ENCODE measurements at places on chromosomes 7 and 10. TPM values are rescaled to one million over a fixed set of nuclear protein-coding genes. Genes with fewer than 3 reads are reported as not detected.

OSBPL3 gene
- 4.9 TPM for total RNA-seq

LRMDA gene
- 17.7 TPM for total RNA-seq

CNTNAP2 gene
- 23.3 TPM for total RNA-seq

CAV2 gene
- 139 TPM for total RNA-seq

MYO1G gene
- total RNA-seq, result 1.8 TPM

C10orf105 gene
- 0.26 TPM for total RNA-seq

MMD2 gene
- total RNA-seq, result 0.11 TPM

FOXI2 gene
- not detected for total RNA-seq

PDLIM1 gene
- 24.4 TPM for total RNA-seq

CH25H gene
- 1.1 TPM for total RNA-seq

BAIAP2L1 gene
- 4.9 TPM for total RNA-seq

SAP25 gene
- not detected for total RNA-seq

DNA sequence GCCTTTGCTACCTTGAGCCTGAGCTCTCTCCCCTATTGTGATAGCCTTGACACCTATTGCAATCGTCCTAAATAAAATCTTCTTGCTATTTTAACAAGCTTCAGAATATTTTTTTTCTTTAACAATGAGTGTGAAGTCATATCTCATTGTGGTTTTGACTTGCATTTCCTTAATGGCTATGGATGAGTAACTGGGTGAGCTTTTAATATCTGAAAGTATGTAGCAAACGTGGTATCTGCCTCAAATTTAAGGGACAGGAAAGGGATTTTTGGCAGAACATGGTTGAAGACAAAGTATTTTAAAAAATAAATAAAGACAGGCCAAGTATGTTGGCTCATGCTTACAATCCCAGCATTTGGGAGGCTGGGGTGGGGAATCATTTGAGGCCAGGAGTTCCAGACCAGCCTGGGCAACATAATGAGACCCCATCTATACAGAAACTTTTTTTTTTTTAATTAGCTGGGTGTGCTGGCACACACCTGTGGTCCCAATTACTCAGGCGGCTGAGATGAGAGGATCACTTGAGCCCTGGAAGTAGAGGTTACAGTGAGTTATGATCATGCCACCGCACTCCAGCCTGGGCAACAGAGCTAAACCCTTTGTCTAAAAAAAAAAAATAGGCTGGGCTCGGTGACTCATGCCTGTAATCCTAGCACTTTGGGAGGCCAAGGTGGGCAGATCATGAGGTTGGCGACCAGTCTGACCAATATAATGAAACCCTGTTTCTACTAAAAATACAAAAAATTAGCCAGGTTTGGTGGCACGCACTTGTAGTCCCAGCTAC is 319.3 kb upstream of the NRP1 start:
- no peak for DNase-seq

DNA sequence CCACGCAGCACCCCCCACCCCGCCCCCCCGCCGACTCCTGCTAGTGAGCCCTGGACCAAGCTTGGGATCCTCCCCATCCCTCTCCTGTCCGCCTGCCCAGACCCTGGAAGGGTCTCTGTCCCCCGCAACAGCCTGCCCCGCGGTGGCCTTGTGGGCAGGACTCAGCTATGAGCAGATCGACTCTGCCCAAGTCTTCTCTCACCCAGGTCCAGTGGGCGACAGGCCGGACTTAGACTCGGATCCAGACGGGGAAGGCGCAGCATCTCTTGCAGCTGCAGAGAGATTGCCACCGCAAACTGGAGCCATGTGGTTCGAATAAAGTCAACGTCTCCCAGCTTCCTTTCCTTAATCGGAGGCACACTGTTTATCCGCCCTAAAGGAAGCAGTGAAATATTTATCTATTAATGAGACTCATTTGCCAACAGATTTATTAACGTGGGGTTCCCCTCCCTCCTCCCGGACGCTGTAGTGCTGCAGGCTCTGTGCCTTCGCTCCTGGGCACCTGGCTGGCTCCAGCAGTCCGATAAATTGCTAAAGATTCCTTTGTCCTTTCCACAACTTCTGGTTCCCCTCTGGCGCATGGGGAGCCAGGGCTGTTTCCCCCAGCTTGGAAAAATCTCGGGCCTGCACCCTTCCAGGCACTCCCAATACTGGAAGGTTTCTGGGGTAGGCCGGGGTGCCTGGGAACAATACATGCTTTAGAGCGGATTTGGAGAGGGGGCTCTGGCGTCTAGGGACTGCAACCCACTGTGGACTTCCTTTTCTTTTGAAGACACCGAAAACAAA is 634 bp upstream of the HOXA7 start:
- DNase-seq, result no peak

DNA sequence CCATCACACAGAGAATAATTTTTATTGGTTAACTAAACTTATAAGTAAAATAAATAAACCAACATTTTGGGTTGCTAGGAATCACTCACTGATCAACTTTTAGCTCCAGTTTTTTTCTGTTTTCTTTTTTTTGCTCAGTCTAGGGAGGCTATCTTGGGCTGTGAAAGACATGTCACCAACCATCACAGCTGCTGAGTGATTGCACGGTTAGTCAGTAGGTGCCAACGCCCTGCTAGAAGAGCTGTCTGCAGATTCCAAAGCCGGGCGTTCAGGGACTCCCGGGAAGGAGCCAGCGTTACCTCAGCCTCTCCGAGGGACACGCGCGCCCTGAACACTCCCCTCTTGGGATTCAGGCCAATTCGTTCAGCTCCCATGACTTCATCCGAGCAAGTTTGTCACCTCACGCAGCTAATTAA is 604 bp upstream of the STAM start:
- DNase-seq, result no peak

- no peak for DNase-seq
Observed at GRCh38 chr7:99478464-99479440, 6.1 kb downstream of the ZNF789 start.

- no peak for DNase-seq
Observed at GRCh38 chr10:3757638-3758490, 27.1 kb downstream of the KLF6 start.

GRCh38 chr10:31590023-31590800 is 271.2 kb downstream of the ZEB1 start:
- DNase-seq, result no peak

- DNase-seq, result no peak
Observed at GRCh38 chr7:87767827-87768226, 108.3 kb downstream of the SLC25A40 start.

- DNase-seq, result no peak
Observed at GRCh38 chr10:119285495-119286267, 78.3 kb downstream of the GRK5 start.

DNA sequence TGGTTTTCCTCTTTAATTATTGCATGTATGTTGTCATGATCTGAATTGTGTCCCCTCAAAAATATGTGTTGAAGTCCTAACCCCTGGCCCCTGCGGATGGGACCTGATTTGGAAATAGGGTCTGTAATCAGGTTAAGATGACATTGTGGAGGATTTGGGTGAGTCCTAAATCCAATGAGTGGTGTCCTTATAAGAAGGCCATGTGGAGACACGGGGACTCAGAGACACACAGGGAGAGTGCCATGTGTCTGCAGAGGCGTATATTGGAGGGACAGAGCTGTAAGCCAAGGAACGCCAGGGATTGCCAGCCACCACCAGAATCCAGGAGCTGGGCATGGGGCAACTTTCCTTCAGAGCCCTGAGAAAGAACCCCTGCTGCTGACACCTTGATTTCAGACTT is 171.9 kb downstream of the CREB5 start:
- DNase-seq, result no peak

DNA sequence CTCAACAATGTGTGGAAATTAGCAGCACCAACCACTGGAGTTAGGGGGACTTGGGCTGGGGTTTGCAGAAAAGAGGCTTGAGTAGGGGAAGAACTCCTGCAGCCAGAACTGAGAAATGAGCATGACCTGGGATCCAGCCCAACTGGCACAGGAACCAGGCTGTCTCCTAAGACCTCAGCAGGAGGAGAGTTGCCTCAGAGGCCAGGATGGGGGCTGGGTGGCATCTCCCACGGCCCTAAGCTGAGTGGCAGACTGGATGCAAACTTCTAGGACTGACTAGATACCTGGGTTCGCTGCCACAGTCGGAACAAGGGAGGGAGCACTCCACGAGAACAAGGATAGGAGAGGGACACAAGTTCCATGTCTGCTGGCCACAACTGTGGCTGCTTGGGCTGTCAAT is 62.6 kb downstream of the RNF32 start:
- DNase-seq, result no peak

DNA sequence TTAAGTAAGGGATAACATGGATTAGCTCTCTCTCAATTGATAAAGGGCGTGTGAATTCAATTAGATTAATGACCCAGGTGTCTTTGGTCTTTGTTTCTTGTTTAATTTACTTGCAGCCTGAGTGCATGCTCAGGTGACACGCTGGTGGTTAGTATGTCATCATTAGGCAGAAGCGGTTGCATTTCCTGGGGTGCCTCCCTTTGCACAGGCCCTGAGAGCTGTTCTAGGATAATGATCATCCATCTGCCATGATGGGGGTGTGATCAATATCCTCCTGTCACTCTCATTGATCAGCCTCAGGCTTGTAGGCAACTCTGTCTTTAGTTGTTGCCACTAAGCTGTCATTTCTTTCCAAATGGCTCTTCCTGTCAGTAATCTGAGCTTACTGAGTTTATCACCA is 99.6 kb upstream of the NPS start:
- DNase-seq, result no peak

GRCh38 chr7:126690104-126690503 is 562.6 kb downstream of the GRM8 start:
- DNase-seq, result no peak

GRCh38 chr7:87552351-87552900 is 48.3 kb downstream of the ABCB1 start:
- no peak for DNase-seq

DNA sequence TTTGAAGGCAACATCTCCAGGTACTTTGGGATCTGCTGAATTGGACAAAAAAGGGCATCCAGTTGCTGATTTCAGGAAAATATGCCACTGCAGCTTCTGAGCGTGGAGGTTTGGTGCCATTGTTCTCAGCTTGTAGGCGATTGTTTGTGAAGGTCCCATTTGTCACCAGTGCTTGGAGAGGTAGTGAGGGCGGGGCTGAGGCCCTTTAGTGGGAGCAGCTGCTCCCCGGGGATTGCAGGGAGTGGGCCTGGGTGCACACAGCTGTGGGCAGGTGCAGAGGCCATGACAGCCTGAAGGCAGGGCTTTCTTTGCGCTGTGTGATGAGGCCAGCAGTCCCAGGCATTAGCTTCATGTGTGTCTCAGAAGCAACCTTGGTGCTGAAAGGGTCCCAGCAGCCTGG is 3.9 kb downstream of the FAM20C start:
- DNase-seq, result no peak

GRCh38 chr10:114987995-114988394 is 50.0 kb downstream of the TRUB1 start:
- DNase-seq, result no peak

- DNase-seq, result no peak
Observed at GRCh38 chr7:142250705-142251104, 7.2 kb downstream of the PRSS58 start.

DNA sequence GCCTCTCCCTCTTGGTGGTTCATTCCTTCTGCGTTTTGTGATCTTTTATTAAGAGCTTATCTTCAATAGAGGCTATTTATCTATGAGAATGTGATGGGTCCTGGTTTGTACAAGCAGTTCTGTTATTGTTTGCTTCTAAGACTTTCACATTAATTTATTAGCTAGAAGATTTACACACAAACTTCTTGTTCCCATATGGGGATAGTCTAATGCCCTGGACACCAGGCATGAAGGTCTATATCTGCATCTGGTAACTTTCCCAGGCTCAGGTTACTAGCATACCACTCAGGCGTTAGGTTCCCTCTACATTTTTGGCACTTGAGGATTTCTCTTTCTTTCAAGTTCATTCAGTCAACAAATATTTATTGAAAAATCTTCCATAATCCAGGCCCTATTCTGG is 7.7 kb downstream of the XPNPEP1 start:
- no peak for DNase-seq

DNA sequence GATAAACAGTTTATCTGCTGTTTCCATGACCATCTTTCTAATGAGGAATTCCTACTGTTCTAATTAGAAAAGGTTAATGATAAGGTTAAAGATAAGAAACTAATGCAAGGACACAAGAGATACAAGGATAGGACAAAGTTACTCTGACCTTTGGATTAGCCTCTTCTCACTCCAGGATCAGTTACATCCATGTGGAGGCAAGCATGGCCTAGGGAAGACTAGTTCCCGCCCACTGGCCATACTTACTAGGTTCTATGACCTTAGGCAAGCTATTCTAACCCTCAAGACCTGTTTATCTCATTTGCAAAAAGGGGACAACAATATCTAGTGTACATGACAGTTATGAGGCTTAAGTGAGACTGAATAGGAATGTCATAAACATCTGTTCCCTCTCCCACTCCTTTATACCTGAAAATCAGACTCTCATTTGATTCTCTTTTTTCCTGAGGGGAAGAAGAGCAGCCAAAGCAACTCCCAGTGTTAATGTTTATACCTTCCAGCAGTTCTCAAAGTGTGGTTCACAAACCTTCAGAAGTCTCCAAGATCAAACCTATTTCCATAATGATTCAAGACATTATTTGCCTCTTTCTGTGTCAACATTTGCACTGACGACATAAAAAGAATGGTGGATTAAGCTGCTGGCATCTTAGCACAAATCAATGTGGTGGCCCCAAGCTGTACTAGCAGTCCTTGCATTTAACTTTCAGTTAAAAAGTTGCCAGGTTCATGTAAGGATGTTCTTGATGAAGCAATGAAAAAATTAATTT is 72.0 kb downstream of the SRPK2 start:
- no peak for DNase-seq

- DNase-seq, result no peak
Observed at GRCh38 chr10:75018251-75018650, 93.2 kb upstream of the SAMD8 start.

GRCh38 chr10:61964949-61965702 is 63.6 kb downstream of the ARID5B start:
- no peak for DNase-seq

- DNase-seq, result no peak
Observed at GRCh38 chr10:17669185-17669872, 25.4 kb downstream of the STAM start.

DNA sequence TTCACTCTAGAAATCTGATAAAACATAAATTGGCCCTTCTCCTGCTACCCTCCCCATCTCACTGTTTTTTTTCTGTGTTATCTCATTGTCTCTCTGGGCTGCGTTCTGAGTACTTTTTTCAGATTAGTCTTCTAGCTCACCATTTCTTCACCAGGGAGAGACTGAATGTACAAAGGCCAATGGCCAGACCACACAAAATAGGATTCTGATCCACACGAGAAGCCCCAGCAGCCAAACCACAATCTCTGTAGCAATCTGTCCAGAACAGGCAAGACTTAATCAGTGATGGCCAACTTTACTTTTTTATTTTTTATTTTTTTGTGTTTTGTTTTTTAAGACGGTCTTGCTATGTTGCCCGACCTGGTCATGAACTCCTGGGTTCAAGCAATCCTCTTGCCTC is 55.9 kb upstream of the PAPSS2 start:
- no peak for DNase-seq

- DNase-seq, result no peak
Observed at GRCh38 chr10:59617996-59618395, 91.7 kb downstream of the SLC16A9 start.

DNA sequence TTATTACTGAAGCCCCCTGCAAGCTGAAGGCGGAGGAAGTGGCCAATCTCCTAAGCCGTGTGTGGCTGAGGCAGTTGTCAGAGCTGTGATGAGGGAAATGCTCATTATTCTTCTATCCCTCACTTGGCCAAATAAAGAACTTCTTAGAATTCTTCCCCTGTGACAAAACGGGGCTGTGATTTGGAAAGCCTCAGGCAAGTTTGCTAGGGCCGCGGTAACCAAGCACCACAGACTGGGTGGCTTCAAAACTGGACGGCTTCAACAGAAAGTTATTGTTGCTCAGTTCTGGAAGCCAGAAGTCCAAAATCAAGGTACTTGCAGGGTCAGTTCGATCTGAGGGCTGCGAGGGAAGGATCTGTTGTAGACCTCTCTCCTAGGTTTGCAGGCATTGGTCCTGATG is 72.3 kb upstream of the STEAP1B start:
- DNase-seq, result no peak

All from urinary bladder (tissue), 4 donors.